GM04503 (cell line): ENCODE measurements at places on chromosomes 3 and 15.

DNA sequence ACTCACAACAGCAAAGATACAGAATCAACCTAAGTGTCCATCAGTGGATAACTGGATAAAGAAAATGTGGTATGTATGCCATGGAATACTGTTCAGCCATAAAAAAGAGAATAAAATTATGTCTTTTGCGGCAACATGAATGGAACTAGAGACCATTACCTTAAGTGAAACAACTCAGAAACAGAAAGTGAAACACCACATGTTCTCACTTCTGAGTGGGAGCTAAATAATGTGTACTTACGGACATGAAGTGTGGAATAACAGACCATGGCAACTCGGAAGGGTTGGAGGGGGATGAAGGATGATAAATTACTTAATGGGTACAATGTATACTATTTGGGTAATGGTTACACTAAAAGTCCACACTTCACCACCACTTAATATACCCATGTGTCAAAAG is 600.6 kb downstream of the MAGI1 start:
- no peak for DNase-seq

DNA sequence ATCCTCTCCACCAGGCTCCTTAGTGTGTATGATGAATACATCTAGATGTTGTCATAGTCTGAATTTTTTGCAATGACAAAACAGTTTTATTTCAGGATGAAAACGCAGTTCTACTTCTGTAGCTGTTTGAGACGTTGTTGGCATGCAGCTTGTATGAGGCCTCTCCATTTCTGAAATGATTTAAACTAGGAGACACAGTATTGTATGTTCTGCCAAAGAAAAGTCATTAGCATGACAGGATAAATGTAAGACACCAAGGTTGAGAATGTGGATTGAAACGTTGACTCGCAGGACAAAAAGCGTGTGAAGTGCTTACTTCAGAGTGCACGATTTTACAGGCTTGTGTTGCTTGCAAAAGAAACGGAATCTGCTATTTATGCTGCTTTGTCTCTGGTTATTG is 35.3 kb downstream of the ABHD17C start:
- DNase-seq, result no peak

GRCh38 chr3:101319531-101319930 is 844 bp downstream of the IMPG2 start:
- DNase-seq, result no peak

DNA sequence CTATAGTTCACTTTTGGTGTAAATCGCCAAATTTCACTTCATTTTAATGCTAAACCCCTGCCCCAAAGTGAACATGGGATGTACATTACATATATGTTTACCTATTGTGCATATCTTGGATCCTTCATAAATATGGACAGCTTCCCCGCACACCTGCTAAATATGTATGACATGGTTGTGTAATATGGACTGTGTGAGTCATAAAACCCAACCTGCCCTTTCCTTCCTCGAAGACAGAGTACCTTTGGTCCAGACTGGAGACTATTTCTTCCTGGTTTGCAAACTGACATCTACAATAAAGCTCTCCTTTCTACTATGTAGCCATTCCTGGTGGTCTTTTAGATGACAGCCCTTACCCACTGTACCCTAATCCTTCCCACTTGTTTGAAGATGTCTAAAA is 12.4 kb downstream of the ACTC1 start:
- no peak for DNase-seq

- no peak for DNase-seq
Observed at GRCh38 chr3:151561878-151562277, 101.0 kb upstream of the IGSF10 start.

DNA sequence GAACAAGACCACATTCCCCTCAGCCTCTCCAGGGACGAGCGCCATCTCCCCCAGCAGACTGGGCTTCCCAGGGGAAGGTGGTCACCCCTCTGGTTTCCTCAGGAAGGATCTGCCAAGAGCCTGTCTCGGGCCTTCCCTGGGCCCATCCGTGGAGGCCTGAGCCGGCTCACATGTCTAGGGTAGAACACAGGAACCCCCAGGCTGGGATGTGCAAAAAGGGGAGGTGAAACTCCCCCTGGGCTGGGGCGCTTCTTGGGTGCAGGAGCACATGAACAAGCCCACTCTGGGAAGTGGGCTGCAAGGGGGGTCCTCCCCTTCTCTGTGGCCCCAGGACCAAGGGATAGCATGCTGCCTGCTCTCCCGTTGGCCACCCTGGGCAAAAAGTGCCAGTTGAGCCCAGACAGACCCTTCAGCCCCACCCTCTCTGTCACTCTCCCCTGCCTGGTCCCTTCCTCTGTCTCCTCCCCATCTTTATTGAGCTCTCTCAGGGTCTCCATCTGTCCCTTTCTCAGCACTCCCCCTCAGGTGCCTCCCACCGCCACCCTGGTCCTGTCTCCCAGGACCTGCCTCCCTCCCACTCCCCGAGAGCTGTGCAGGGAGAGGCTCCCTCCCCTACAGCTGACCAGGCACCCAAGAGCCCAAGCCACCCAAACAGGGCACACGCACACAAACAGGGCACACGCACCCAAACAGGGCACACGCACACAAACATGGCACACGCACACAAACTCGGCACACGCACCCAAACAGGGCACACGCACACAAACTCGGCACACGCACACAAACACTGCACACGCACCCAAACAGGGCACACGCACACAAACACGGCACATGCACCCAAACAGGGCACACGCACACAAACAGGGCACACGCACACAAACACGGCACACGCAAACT is 864 bp downstream of the SEMA3G start:
- no peak for DNase-seq
